ENCODE measurements at places on chromosomes 4 and X.
A peak's percentile ranks its signal among the peaks of the same experiment; 100 is the strongest.

DNA sequence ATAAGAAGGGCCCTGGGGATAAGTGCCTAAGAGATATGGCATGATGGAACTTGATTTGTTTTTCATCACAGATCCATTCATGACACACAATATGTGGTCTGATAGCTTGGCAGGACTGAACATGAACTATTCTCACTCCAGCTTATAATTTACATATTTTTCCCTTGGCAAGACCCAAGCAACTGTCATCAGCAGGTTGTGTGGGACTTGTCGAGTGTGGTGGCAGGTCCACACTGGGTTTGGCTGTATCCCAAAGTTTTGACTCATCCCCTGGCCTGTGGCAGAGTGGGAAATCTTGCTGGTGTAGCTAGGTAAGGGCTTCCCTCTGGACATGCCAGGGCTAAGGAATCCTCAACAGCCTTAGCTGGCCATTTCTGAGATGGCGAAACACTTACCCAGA, 81.0 kb upstream of the STIM2 start:
- DNase-seq, result no peak

DNA sequence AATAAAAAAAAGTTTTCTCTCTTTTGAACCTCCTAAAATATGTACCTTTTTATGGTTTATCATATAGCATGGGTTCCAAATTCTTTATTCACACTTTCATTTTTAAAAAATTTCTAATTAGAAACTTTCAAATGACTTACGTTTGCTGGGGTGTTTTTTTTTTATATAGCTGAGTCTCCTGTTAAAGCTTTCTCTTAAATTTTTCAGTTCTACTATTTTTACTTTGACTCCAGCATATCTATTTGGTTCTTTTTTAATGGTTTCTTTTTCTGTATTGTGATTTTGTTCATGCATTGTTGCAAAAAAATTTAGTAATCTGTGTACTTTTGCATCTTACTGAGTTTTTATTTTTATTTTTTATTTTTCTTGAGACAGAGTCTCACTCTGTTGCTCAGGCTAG, 22.3 kb downstream of the ZNF718 start:
- DNase-seq, result no peak

DNA sequence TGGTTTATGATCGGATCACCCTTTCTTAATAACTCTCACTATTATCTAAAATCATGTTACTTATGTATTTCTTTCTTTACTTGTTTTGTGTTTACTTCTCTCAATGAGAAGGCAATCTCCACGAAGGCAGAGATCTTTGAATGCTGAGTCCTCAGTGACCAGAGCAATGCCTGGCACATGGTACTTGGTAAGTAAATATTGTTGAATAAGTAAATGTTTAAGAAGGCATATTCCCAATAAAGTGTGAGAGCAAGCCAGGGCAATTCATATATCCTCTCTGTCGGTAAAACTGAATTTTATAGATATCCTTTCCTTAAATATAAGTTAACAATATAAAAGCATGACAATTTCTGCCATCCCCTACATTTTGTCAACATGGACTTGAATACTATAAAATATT, 94.4 kb downstream of the UGT8 start:
- no peak for DNase-seq

DNA sequence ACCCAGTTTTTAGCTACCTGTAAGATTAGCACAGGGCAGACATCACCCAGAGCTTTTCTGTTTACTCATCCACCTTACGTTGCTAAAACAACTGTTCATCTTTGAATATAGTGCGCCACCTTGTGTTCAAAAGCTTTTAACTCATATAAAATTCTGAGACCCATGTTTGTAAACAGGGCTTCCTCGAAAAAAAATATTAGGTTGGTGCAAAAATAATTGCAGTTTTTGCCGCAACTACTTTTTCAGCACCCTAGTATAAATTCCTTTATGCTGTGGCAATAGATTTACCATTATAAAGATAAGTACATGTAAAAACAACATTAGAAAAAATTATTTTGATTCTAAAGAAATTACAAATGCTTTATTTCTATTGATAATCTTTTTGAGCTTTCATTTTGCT, 147.9 kb downstream of the LRBA start:
- DNase-seq, result no peak

DNA sequence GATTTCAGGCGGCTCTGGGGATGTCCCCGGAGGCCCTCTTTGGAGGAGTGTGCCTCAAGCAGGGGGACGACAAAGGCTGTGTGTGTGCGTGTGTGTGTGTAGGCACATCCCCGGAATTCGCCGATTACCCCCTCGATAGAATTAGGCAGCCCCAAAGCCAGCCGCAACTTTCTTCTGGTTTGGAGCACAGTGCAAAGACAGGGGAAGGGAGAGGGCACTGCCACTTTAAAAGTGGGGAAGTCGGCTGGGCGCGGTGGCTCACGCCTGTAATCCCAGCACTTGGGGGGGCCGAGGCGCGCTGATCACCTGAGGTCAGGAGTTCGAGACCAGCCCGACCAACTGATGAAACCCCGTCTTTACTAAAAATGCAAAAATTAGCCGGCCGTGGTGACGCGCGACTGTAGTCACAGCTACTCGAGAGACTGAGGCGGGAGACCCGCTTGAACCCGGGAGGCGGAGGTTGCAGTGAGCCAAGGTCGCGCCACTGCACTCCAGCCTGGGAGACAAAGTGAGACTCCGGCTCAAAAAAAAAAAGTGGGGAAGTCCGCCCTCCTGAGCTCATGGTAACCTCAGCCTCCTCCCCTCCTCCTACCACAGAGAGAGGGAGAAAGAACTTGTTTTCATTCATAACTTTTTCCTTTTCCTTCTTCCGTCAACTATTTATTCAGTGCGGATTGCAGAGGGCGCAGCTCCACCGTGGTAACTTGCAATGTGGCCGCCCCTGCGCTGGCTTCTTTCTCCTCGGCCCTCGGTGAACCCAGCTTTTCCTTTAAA, 2.4 kb downstream of the SPRY1 start:
- peak; percentile 22 for DNase-seq

- no peak for DNase-seq
Measured at GRCh38 chrX:48695534-48695896, 1.0 kb upstream of the SUV39H1 start.

DNA sequence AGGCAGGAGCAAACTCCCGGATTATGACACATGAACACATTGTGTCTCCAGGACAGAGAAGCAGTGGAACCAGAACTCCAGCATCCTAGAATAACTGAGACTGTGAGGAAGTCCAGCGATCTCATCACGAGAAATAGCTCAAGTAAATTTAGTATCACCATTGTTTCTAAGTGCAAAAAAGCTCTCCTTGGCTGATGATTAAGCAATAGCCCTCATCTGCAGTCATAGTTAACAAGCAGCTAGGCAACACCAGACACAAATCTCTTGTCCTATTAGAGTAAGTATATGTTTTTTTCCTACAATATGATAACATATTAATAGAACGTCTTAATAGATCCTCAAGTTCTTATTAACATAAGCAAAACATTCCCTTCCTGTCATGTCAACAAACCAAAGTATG, 2.4 kb upstream of the CFAP299 start:
- no peak for DNase-seq

DNA sequence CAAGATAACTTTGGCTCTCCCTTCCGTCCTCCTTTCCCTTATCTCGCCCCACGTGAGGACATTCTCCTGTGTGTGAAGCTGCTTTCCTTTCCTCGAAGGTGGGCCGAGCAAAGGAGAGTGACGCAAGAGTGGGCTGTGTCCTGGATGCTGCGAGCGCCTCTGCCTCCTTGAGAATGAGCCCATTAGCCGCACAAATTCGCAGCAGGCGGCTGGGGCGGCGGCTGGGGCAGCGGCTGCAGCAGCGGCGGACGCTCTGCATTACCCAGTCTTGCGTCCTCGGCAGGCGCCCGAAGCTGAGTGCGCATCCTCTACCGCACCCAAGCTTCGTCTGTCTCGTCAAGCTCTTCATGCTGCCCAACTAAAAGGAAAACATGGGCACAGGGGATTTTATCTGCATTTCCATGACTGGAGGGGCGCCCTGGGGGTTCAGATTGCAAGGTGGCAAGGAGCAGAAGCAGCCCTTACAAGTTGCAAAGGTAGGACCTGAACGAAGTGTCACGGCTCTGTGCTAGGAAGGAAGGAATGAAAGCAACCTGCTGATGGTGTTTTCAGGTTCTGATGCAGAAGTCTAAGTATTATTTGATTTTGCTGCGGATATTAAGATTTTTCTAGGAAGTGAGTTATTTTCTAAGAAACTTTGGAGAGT, at the start of gene SYNPO2:
SYNPO2 (plus strand) TSS at position 189 of the 646 bp plus-strand sequence; CDS start at position 372, 183 bp downstream.
- no peak for DNase-seq

DNA sequence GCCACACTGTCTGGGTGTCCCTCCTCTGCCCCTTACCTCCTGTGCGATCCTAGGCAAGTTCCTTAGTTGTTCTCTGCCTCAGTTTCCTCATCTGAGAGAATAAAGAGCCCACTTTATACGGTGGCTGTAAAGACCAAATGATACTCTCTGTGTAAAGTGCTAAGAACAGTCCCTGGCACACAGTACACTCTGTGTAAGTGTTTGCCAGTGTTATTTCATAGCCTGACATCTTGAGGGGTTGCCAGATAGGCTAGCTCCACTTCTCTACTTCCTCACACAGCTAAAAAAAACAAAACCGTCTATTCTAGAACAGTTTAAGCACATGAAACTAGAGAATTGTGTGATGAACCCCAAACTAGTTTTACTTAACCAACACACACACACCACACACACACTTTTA, 17.1 kb downstream of the SPON2 start:
- DNase-seq, result no peak

GRCh38 chrX:150841456-150842197, 56.8 kb downstream of the CD99L2 start:
- DNase-seq, result no peak

DNA sequence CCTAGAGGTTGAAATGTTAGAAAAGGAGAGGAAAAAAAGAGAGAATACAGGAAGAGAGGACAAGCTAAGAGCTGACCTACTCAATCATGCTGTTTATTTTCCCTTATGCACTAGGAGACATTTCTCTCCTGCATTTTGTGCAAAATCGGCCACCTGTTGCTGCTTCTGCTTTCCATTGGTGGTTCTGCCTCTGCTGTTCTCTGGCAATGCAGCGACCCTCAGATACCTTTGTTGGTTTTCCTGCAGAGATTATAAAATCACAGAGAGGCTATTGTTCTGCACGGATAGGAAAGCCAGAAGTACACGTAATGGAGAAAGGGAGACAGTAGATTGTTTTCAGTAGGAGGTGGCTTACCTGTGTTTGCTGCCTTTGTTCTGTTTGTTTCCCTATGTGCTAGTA, 108.9 kb downstream of the UNC5C start:
- DNase-seq, result no peak

- no peak for DNase-seq
Measured at GRCh38 chrX:31872007-31872406, 800.2 kb upstream of the FTHL17 start.

DNA sequence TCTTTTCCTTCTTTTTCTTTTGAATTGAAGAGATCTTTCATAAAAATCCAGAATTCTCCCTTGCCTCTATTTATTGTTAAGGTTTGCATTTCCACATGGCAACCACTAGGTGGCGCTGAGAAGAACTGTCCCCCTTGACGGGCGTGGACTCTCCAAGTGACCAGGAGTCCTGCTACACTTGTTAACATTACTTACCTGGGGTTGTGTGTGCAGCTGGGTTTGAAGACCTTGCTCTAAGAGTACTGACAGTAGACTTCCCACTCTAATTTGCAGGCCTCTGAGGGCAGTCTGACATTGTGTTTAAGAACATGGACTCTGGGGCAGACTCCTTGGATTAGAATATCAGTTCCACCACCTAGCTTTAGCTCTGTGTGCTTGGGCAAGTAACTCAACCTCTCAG, 52.8 kb downstream of the GPRIN3 start:
- no peak for DNase-seq

GRCh38 chrX:70331161-70331560, 41.3 kb downstream of the KIF4A start:
- no peak for DNase-seq

GRCh38 chrX:55777596-55777995, 60.0 kb downstream of the RRAGB start:
- no peak for DNase-seq

DNA sequence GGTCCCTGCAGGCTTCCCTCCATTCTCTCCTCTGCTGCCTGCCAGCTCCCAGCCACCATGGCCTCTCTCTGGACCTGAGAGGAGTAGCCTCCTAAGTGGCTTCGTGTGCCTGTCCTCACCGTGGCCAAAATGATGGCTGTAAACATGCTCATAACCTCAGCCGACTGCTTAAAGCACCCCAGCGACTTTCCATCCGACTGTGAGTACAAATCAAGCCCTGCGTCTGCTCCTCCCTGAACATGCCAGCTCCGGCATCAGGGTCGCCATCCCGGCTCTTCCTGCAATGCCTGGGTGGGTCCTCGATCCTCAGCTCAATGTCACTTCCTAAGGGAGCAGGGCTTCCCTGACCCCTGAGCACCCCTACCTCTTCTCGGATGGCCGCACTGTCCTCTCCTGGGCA, 3.3 kb upstream of the SORCS2 start:
- DNase-seq, result no peak

- DNase-seq, result no peak
Measured at GRCh38 chr4:139568206-139568955, 12.4 kb upstream of the SETD7 start.

- no peak for DNase-seq
Measured at GRCh38 chr4:128386761-128387599, 99.4 kb upstream of the PGRMC2 start.

DNA sequence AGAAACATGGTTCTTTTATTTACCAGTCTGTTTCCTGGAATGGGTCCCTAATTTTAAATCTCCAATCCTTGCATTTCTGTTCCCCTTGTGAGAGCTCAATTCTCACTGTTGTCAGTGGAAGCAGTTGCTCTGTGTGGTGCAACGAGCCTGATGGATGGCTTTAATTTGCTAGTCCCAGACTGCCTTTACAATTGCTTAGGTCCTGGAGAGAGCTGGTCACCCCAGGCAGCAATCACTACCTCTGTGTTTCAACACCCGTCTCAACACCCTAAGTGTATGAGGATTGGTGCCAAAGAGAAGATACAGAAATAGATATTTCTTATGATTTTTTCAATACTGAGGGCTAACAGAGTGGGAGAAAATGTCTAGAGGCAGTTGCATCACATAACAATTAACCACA, 873.8 kb downstream of the GLUD2 start:
- DNase-seq, result no peak

GRCh38 chr4:174117445-174117844, 166.0 kb downstream of the FBXO8 start:
- DNase-seq, result no peak

DNA sequence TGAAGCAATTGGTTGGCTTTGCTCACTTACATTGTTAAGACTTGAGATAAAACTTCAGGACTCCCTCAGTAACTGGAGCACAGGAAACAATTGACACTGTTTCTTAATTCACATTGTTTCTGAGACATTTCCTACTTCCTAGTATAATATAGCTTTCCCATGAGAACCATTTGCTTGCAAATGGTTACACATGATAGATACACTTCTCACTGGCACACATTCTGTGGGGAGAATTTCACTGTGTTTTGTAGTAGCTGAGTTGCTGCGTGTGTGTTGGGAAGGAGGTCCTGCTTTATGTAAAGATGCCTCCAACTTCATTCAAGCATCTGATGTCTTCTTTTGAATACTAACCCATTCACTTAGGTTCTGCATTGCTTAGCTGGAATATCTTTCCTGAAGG, 85.3 kb upstream of the SLC4A4 start:
- DNase-seq, result no peak

All from stimulated activated naive CD4-positive, alpha-beta T cell (primary cell).